Endothelial cell (in vitro differentiated cells): ENCODE measurements at places on chromosomes 5 and 9.

- DNase-seq = no peak
Observed at GRCh38 chr5:88183255-88183654, 85.4 kb downstream of the TMEM161B start.

GRCh38 chr5:110055302-110055701 lies 365.6 kb downstream of the MAN2A1 start:
- DNase-seq = no peak

- no peak for DNase-seq
Observed at GRCh38 chr5:122153774-122154173, 24.4 kb downstream of the ZNF474 start.

GRCh38 chr5:34791761-34792244 lies 47.2 kb upstream of the TTC23L start:
- DNase-seq = no peak

- no peak for DNase-seq
Observed at GRCh38 chr9:113155911-113156588, 5.2 kb downstream of the SLC31A2 start.

- DNase-seq = no peak
Observed at GRCh38 chr5:143698574-143698973, 113.4 kb upstream of the HMHB1 start.

GRCh38 chr5:96547486-96547885 lies 114.4 kb upstream of the PCSK1 start:
- no peak for DNase-seq

DNA sequence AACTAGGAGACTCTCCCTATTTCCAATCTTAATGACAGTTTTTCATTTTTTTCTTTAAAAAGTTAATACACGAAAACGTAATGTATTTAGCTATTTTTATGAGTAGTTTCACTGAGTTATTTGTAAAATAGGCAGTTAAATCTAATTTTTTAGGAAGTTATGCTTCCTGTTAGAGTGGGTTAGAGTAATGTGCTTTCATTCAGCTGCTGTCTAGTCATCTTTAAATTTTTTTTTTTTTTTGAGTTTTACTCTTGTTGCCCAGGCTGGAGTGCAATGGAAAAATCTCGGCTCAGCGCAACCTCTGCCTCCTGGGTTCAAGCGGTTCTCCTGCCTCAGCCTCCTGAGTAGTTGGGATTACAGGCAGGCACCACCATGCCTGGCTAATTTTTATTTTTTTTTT lies 34.0 kb downstream of the CDC42SE2 start:
- DNase-seq = no peak

DNA sequence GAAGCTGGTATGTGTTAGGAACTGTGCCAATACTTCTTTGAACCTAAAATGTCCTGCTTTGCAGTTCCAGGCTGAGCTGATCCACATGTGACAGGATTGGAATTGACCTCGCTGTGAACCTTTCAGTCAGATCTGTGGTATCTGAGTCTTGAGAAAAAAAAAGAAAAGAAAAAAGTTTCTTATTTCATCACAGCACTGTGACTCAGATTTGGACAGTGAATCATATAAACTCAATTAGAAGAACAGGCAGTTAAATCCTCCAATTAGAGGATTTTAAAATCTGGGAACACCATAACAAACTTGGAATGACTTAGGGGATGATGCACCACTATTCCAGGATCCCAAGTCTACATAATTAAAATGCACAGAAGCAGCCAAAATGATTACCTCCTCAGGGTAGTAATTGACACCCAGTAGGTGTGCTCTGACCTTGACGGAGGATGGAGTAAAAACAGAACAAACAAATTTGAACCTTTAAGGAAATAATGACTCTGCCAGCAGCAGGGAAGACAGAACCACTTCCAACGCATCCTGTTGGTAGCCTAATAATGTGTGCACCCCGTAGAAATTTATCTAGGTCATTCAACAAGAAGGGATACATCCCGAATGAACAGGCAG lies 57.8 kb upstream of the RAI14 start:
- no peak for DNase-seq

- no peak for DNase-seq
Observed at GRCh38 chr9:106796771-106797170, 66.2 kb upstream of the ZNF462 start.

- DNase-seq = no peak
Observed at GRCh38 chr9:108691614-108692013, 164.2 kb downstream of the ACTL7B start.

GRCh38 chr5:143309661-143310431 lies 93.6 kb downstream of the NR3C1 start:
- no peak for DNase-seq

DNA sequence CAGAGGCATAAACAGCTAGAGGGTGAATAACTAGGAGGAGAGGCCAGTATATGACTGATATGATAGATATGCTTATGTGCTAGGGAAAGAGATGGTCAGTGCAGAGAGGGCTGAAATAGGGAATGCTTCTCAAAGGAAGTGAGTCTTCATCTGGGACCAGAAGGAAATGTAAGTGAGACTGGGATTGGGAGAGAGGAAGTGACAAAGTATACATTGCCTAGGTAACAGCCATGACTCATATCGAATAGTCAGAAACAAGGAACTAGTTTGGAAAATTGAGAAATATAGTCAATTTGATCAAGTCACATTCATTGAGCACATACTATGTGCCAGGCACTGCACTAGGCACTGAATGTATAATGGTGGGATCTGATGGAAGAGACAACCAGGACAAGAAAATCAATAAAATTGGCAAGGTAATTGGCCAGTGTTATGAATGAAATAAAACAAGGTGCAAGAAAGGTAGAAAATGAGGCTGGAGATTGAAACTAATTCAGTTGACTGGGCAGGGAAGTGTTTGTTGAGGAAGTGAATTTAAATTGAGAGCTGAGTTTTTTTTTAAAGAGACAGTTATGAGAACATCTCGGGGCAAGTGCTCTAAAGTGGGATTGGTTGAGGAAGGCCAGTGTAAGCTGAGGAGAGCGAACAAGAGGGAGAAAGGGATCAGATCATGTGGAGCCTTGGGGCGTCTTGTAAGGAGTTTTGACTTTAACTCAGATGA lies 4.3 kb downstream of the ERAP2 start:
- DNase-seq = no peak

GRCh38 chr5:112355058-112355685 lies 63.9 kb downstream of the EPB41L4A start:
- no peak for DNase-seq
